ENCODE measurements at places on chromosomes 1 and 21.

GRCh38 chr1:160863774-160864131 lies 1.1 kb upstream of the CD244 start:
- no peak for DNase-seq

GRCh38 chr21:34875830-34876229 lies 173.3 kb downstream of the RUNX1 start:
- DNase-seq: no peak

DNA sequence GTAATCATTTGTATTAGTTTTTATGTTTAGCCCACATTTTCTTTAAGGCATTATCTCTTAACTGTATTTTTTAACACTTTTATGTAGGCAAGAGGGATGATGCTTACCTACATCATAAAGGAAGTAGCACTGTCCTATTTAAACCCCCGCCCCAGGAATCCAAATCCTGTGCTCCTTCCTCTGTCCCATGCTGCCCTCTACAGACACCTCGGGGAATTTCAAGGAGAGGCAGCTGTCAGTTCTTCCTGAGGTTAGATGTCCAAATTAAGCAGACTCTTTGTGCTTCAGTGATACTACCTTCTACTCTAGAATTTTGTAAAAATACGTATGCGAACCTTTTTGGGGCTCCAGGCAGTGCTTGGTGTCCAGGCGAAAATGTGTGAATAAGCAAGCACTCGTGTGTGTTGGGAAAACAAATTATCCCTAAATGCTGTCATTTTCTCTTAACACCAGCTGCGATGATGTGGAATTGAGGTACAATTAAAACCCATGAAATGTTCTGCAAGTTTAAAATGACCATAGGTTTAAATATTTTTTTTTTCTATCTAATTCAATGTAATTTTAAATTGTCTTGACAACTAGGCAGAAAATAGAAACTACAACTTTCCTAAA lies 19.2 kb downstream of the CRCT1 start:
- DNase-seq: no peak

DNA sequence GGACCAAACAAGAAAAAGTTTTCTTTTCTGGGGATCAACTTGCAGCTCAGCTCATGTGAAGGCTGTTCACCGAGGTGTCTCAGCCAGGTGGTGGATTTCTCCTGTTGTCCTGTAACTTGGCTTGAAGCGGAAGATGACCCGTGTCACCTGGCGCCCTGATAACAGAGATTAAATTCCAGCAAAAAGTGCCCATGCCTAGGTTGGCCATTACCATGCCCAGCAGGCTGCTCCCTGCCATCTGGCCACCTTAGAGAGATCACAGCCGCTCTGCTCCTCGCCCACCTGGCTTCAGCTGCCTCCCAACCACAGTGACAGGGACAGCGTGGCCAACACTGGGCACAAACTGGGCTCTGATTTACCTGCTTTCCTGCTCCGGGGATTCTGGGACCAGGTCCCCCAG lies 149.5 kb downstream of the ZBTB18 start:
- DNase-seq: no peak

DNA sequence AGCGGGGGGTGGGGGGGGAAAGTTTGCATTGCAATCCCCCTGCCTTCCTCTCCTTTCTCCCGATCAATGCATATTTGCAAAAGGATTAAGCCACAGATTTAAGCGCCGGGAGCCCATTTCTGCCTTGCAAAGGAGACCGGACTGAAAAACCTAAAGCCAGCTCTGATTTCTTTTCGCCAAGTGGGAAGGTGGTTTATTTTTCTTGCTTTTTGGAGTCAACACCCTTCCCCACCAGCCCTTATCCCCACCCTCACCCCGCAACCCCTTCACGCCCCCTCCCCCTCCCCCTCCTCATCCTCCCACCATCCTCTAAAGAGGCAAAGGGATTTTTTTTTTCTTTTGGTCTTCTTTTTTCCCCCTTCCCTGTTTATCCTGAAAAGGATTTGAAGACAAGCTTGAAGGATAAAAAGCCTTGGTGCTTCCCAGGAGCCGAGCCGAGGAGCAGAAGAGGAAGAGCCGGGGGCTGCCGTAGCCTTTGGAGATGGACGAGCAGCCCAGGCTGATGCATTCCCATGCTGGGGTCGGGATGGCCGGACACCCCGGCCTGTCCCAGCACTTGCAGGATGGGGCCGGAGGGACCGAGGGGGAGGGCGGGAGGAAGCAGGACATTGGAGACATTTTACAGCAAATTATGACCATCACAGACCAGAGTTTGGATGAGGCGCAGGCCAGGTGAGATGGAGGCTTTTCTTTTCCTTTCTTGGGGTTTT lies 513 bp downstream of the PBX1 start:
- DNase-seq: peak; percentile 39

GRCh38 chr1:111620441-111620971 lies 917 bp downstream of the RAP1A start:
- no peak for DNase-seq

- no peak for DNase-seq
Measured at GRCh38 chr1:54253480-54253879, 53.5 kb downstream of the MRPL37 start.

DNA sequence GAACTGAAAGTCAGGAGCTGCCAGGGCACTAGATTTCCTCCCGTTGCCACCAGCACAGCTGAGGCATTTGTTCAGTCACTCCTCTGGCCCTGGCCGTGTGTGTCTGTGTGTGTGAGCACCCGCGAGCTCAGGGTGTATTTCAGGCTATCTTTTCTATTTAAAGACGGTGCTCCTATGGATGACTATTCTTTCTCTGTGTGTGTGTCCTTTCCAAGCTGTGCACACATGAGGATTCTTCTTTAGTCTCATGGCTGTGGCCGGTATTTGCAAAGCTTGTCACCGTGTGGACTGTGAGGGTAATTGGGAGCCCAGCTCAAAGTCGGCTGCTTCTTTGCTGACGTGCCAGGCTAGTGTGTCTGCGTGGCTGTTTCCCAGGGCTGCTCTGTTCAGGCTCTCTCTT lies 3.0 kb upstream of the KCND3 start:
- DNase-seq: no peak

DNA sequence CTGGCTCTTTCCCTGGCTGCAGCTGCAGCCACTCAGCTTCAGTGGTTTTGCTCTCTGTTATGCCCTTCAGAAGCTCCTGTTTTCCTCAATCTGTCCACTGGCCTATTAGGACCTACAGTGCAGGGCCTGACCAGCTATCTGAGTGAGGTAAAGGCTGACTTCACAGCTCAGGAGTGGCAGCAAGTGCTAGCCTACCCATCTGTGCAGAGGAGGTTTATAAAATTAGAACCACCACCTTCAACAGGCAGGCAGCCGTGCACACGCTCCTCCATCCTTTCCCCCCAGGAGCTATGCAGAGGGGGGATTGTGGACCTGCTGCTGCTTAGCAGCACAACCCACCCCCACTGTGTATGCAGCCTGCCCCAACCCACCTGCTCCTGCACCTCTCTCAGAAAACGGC lies 8.3 kb downstream of the ADAR start:
- DNase-seq: no peak

DNA sequence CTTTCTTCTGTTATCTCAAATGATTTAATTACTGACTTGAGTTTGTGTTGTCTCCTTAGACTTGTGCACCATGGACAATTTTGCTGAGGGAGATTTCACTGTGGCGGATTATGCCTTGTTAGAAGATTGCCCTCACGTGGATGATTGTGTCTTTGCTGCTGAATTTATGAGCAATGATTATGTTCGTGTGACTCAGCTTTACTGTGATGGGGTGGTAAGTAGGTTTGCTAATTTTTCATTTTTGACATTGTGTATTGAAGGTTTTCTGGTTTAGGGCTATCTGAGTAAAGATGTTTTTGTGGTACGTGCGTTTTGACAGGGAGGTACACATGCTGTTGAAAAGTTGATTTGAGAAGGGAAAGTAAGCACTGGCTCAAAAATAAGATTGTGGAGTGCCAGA lies 14.1 kb downstream of the TTC3 start:
- DNase-seq: no peak

- peak; percentile 36 for DNase-seq
Measured at GRCh38 chr1:30686236-30686935, 37.0 kb downstream of the MATN1 start.

DNA sequence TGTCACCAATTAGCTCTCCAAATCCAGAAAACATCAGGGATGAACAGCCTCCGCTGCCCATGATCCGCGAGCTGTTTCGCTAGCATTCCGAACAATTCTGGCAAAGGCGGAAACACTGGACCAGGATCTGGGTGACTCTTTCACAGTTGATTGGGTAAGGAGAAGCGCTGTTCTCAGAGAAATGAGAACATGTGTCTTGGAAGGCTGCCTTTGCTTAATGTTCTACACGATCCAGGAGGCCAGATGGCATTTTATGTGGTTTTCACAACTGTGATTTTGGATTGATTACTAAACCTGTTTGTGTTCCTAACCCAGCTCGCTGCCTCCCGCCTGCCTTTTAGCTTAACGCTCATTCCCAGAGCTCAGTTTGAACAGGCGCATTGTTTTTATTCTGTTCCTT lies 144.0 kb downstream of the KIF26B start:
- DNase-seq: no peak

GRCh38 chr21:46036696-46037330 lies 55.2 kb downstream of the COL6A1 start:
- no peak for DNase-seq

DNA sequence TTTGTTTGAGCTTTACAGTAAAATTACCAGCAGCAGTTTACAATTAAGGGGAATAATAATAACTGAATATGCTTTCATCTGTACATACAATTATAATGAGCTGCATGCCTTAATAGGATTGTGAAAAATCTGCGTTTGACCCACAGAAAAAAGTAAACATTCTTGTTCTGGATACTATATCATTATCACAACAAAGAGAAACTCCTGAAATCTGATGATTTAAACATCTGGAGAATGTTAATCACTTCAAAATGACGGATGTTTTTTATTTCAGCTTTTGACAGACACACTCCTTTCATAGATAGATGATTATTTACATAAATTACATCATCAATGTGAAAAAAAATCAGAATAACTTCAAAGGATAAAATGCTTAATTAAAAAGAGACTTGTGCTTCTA lies 58.5 kb downstream of the TYW3 start:
- DNase-seq: no peak

GRCh38 chr1:27416387-27417111 lies 24.1 kb downstream of the GPR3 start:
- no peak for DNase-seq

DNA sequence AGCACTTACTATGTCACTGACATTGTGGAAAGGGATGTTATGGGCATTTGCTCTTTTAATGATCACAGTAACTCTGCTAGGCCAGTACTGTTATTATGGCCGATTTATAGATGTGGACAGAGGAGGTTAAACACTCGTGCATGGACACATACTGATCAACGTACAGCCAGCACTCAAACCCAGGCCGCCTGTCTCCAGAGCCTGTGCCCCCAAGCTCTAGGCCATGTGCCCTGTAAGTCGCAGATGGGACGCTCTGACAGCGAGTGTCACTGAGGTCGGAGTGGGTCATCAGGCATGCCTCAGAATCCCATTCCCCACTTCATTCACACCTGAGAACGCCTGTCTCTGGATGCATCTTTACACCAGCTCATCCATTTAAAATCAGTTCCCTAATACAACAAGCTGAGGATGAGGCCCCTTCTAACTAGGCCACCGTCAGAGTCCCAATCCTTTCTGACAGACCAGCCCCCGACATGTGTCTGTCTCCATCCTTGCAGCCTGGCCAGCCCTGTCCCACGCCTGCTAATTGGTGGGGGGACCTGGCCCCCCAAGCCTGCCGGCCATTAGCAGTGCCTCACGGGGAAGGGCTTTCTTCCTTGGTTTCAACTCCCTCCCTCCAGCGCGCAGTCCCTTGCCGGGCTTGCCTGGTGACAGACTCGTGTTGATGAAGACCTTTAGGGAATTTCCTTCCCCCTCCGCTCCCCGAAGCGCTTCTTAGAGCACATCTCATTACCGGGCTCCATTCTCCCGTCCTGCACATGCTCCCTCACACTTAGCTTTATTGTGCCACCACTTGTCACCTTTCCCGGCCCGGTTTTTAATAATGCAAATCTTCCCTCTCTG lies 436.8 kb downstream of the KIF26B start:
- DNase-seq: no peak

- no peak for DNase-seq
Measured at GRCh38 chr21:15967661-15968060, 237.9 kb downstream of the USP25 start.

DNA sequence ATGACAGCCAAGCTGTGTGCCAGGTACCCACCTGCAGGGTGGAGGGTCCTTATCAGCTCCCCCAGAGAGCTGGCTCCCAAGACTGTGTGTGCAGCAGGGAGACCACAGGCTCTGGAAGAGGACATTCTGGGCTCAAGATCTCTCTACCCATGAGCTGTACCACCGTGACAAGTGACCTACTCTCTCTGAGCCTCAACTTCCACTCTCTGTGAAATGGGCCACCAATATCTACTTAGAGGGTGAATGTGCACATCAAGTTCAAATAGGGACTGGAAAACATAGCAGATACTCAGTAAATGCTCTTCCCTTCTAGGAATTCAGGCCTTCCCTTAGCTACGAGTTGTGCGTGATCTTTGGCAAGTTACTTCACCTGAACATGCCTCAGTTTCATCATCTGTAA lies 1.5 kb downstream of the SLC30A2 start:
- DNase-seq: no peak

DNA sequence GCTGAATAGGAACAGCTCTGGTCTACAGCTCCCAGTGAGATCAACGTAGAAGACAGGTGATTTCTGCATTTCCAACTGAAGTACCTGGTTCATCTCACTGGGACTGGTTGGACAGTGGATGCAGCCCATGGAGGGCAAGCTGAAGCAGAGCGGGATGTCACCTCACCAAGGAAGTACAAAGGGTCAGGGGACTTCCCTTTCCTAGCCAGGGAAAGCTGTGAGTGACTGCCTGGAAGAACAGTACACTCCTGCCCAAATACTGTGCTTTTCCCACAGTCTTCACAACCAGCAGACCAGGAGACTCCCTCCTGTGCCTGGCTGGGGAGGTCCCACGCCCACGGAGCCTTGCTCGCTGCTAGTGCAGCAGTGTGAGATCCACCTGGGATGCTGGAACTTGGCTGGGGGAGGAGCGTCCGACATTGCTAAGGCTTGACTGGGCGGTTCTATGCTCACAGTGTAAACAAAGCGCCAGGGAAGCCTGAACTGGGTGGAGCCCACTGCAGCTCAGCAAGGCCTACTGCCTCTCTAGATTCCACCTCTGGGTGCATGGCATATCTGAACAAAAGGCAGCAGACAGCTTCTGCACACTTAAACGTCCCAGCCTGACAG lies 14.7 kb downstream of the CR1L start:
- DNase-seq: no peak

DNA sequence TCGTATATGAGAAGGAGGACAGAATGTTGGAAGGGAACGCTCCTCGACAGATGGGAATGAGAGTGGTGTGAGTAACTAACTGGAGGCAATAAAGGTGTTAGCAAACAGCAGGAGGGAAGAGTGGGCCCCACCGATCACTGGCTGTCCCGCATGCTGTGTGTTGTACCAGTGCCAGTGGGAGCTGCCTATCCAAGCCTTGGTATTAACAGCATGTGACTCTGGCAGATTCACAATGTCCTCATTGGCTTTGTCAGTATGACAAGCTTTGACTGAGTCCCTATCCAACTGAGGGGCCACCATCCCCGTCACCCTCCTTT lies 188.3 kb downstream of the NRIP1 start:
- DNase-seq: no peak

All from breast epithelium (tissue), 4 donors.